ENCODE measurements at places on chromosomes 12 and 14.

DNA sequence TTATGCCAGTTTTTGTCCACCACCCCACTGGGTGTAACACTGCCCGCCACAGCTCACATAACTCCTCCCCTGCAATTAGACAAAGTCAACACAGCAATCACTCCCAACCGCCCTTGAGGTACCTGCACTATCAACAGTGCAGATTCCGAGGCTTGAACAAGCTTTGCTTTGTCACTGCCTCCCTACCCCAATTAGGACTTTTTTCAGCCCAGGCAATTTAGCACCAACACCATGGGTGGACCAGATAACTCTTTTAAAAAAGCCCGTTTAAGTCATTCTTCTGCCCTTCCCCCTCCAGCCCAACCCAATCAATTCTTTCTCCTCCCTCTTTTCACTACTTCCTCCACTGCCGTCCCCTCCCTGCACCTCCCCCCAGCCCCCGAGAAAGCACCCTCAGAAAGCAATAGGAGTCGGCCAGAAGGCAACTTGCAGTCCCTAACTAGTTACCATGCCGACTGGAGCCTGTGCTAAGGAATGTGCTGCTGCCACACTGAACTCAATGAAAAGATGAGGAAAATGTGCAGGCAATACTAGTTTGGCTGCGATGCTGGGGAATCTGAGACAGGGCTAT lies 45.7 kb upstream of the OTX2 start:
- peak; percentile 89 for DNase-seq

DNA sequence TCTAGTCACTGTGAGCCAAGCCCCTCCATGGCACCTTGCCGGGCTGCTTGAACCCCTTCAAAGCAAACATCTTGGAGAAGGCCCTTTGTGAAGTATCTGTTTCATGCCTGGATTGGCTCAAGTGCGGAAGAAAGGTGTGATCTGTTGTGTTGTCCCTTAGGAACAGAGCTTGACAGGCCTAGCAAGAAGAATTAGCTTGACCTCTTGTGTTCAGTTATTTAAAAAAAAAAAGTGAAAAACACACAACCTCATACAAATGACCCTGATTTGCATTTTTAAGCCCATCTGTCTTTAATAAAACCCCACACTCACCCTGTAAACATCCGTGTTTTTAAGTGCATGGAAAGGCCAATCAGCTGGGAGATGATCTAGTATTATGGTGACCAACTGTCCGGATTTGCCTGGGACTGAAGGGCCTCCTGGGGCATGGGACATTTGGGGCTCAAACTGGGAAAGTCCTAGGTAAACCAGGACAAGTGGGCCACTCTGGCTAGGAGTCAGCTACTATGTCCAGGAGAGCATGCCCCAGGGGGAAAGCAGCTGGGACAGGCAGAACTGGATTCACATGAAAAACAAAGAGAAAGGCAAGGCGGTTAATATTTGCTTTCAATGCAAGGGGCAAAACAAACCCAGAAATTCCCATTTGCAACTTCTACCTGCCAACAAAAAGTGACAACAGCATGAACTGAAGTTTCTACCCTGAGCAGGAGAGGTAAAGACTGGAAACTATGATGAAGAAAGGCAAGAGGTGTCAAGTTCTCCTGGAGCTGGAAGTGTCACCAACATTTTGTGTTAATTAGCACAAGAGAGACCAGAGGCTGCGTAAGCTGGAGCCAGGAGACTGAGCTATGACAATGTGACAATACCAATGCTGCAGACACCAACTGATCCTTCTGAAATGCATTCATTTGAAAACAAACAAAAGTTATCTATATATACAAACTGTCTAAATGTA lies 78.6 kb downstream of the CLMN start:
- DNase-seq = no peak

DNA sequence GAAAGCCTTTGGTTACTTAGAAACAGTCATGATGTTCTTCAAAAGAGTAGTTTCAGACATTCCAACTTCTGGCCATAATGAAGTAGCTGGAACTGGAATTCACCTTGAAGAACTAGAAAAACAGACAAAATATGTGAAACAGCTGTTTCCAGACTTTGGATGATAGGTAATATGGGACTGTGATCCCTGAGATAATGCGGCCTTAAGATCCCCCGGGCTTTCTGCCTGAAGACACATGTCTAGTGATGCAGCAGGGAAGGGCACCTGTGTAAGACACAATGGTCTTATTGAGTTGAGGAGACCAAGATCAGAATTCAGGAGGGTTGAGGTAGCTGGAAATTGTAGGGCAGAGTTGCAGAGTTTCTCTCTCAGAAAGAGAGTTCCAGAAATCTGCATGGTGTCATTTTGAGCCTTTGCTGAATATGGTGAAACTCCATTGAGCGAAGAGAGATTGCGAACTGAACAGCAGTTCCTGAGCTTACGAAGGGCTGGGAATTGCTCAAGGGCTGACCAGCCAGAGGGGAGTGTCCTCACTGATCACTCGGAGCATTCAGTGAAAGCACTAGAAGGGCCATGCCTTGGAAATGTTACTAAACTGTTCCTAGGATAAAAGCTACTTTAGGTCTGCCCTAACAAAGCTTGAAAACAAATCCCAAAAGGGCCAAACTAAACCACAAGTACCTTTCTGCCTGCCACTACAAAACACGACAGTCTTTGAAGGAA lies 41.7 kb upstream of the FRS2 start:
- no peak for DNase-seq

DNA sequence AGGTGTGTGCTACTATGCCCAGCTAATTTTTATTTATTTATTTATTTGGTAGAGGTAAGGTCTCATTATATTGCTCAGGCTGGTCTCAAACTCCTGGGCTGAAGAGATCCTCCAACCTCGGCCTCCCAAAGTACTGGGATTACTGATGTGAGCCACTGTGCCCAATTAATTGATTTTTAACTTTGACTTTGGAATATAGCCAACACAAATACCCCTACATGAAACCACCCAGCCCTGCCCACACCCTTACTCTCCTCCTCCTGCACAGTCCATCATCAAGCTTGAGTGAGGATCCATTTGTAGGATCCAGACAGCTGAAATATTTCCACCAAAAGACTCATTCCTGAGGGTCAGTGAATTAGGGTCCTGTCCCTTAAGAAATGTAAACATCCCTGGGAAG lies 3.3 kb upstream of the TEAD4 start:
- DNase-seq = no peak

GRCh38 chr14:34507459-34507858 lies 32.0 kb downstream of the EAPP start:
- no peak for DNase-seq

DNA sequence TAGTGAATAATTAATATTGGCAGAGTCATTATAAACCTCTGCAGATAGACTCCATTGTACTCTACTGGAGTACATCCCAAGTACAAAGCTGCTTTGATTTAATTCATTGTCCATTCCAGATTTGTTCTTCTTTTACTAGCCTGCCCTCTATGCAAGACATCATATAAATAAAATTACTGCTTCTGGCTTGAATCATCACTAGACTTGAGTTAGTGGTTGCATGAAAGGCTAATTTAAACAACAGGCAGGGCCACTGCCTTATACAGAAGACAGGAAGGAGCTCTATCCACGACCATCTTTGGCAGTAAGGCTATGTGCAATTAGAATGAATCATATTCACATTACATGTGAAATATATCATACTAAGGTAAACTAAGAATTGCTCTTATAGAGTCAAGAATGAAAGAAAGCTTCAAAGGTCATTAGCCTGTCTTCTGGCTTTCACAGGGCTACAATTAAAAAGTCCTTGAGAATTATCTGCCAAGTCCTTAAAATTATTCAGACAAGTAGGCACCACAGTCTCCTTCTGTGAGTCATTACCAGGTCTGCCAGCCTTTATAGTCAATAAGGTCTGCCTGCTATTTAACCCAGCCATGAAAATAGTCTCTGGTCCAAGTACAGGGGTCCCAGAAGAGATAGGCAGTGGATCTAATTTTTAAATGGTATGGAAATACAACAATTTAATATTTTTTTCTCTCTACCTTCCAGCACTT lies 631.8 kb downstream of the TMTC2 start:
- no peak for DNase-seq
